ENCODE measurements at places on chromosomes 16 and 17. TPM values are rescaled to one million over a fixed set of nuclear protein-coding genes. Genes with fewer than 3 reads are reported as not detected.

The IRX5 gene
- total RNA-seq: not detected

The TLCD1 gene
- 19.4 TPM for total RNA-seq

GRCh38 chr16:81238296-81239011 lies at the start of gene BCO1:
TSS of gene BCO1 (plus strand) at chr16:81238689. CDS start at chr16:81238909, 220 bp downstream.
- DNase-seq: peak; percentile 78
- H3K4me1 ChIP-seq: peaks cover 17% of the 10 kb centered on the region
- peak within 1 kb of the TSS; percentile 55 for H3K4me3 ChIP-seq
- H3K36me3 ChIP-seq: no peaks in the 10 kb centered on the region

DNA sequence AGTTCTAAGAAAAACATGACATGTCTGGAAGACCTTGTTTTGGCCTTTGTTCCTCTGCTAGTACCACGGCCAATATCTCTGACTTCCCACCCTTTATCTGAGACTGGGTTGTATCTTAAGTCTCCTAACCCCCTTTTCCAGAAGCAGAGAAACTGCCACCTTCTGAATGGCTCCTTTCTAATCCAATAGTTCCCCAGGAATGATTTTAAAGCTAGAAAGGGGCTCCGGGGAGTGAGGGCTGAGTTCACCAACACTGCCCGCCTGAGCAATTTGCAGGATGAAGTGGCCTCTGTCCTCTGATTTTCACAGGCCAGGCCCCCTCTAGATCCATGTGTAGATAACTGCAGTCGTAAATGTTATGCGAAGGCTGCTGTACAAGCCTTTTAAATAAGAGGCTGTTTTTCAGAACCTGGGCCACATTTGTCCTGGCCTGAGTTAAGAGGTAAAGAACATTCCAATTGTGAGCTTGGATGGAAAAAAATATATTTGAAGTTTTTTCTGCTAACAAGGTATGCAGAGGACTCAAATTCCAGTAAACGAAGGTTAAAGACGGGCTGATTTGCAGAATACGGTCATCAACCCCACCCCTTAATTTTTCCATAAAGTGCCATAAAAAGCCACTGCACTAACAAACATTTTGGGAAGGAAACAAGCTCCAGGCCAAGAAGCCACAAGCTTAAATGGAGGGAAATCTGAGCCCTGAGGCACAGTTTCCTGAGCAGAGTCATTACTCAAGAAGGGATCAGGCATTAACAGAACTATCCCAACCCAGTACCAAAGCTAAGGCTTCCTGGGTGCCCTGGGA lies 117.0 kb upstream of the MAF start:
- DNase-seq: no peak
- no peak overlapping the region for H3K27ac ChIP-seq
- no peak overlapping the region for H3K4me3 ChIP-seq
- no peaks in the 10 kb centered on the region for H3K4me1 ChIP-seq

- no peaks in the 10 kb centered on the region for H3K36me3 ChIP-seq
- no peak for DNase-seq
- H3K27me3 ChIP-seq: 0 out of 2 replicates have a peak, but pooled peaks cover 7% of the 10 kb centered on the region
Measured at GRCh38 chr16:72255786-72256185, 83.8 kb upstream of the PMFBP1 start.

DNA sequence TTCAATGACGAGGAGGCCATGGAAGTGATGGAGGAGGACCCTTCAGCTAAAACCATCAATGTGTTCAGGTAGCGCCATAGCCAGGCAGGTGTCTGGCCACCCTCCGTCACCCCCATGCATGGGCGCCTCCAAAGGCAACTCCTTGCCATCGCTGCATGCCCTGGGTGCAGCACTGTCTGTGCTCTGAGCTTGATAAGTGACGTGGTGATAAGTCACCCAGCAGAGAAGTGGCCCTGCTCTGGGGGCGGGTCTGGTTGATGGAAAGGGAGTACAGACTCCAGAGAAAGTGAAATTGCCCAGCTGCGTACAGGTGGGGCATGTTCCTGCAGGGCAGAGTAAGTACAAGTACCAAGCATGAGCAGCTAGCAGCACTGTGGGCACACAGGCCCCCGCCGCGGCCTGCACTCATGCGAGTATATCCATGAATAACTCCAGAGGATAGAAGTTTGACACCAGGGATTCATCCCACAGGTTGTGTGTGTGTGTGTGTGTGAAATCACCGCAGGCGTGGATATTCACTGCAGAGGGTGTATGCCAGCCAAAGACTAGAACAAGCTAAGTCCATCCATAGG lies 13.1 kb downstream of the DNAI2 start:
- no peaks in the 10 kb centered on the region for H3K36me3 ChIP-seq
- H3K27ac ChIP-seq: no peak overlapping the region
- no peaks in the 10 kb centered on the region for H3K4me1 ChIP-seq
- H3K4me3 ChIP-seq: no peak overlapping the region

- no peak for DNase-seq
- no peak overlapping the region for H3K4me3 ChIP-seq
- H3K4me1 ChIP-seq: peaks cover 53% of the 10 kb centered on the region
- peak overlapping the region; percentile 74 for H3K27ac ChIP-seq
- no peaks in the 10 kb centered on the region for H3K36me3 ChIP-seq
Measured at GRCh38 chr17:9670596-9670995, 25.3 kb downstream of the USP43 start.

The KRT32 gene
- not detected for total RNA-seq

GRCh38 chr16:85200471-85201278 lies 88.4 kb upstream of the CIBAR2 start:
- H3K4me1 ChIP-seq: no peaks in the 10 kb centered on the region
- no peak overlapping the region for H3K27ac ChIP-seq
- H3K36me3 ChIP-seq: no peaks in the 10 kb centered on the region
- no peak for DNase-seq
- H3K4me3 ChIP-seq: no peak overlapping the region

The FAM234A gene
- 131 TPM for total RNA-seq

The HSF4 gene
- 100 TPM for total RNA-seq

DNA sequence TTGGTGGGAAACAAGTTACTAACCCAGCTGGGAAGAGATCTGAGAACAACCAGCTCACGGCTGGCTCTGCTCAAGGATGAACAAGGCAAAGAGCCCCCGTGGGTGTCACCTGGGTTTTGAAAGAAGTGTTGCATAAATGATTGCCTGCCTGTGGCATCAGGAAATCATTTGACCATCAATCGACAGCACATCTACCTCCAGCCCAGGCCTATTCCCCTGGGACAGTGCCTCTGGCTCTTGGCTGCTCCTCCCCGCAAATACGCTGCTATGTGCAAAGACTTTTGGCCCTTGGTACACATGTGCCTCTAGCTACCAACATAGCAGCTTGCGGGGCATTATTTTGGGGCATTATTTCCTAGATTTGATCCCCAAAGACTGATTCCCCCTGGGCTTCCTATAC lies 39.4 kb upstream of the SMPD3 start:
- DNase-seq: no peak
- peaks cover 35% of the 10 kb centered on the region for H3K4me1 ChIP-seq
- no peaks in the 10 kb centered on the region for H3K36me3 ChIP-seq
- no peaks in the 10 kb centered on the region for H3K27me3 ChIP-seq
- no peak overlapping the region for H3K27ac ChIP-seq
- no peak overlapping the region for H3K4me3 ChIP-seq

The HEATR9 gene
- not detected for total RNA-seq

DNA sequence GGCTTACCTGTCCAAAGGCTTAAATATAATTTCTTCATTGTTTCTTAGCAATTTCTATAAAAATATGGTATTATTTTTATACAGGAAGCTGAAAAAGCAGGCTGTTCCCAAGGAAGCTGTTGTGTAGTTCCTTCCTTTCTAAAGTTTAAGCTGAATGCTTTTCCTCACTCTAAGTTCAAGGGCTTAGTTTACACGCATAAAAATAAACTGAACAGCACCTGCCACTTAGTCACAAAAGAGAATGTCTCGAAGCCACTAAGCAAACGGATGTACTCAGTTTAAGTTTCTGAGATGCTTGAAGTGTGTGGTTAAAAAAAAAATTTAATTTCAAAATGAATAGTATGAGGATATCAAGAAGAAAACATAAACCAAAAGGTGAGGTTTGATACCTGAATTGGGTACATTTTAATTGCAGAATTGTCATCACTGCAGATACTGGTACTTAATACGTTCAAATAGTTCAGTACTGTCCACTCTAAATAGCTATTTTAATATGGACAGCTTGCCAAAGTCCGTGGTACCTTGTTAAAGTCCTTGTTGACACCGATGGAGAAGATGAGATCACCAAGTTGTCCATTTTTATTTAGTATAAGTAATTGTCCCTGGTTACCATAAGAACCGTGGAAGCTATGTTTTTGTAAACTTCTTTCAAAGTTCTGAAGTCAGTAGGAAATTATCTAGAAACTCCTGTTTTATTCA lies 38.1 kb downstream of the MRTFB start:
- H3K4me3 ChIP-seq: no peak overlapping the region
- H3K36me3 ChIP-seq: no peaks in the 10 kb centered on the region
- H3K27me3 ChIP-seq: no peaks in the 10 kb centered on the region

GRCh38 chr17:16101440-16101839 lies 101.8 kb downstream of the TTC19 start:
- no peaks in the 10 kb centered on the region for H3K27me3 ChIP-seq
- no peaks in the 10 kb centered on the region for H3K4me1 ChIP-seq
- H3K4me3 ChIP-seq: no peak overlapping the region
- no peak for DNase-seq
- H3K27ac ChIP-seq: no peak overlapping the region

- no peak overlapping the region for H3K4me3 ChIP-seq
- H3K4me1 ChIP-seq: no peaks in the 10 kb centered on the region
Measured at GRCh38 chr17:75617218-75617617, 16.0 kb upstream of the SMIM5 start.

- H3K27me3 ChIP-seq: no peaks in the 10 kb centered on the region
- H3K27ac ChIP-seq: no peak overlapping the region
- no peaks in the 10 kb centered on the region for H3K36me3 ChIP-seq
- DNase-seq: no peak
Measured at GRCh38 chr17:17305281-17305801, 2.2 kb downstream of the NT5M start.

The TMEM238L gene
- total RNA-seq: not detected

The MYLK3 gene
- 0.68 TPM for total RNA-seq

The SOX9 gene
- 21.7 TPM for total RNA-seq

DNA sequence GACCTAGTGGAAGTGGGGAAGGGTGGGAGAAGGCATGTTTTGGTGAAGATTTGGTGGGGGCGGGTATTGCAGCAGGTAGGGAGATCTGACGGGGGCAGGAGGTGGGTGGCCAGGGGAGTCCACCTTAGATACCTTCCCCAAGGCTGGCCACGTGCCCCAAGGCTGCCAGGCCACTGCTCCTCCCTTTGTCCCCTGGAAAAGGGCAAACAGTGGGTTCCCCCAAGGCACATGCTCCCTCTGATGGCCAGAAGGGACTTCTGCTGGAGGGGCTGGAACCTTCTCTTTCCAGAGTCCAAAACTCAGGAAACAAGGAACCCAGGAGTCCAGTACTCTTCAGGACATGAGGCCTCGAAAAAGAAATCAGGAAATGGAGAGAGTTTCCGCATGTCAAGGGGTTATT lies 6.2 kb upstream of the PSMD3 start:
- 0 out of 2 replicates have a peak, but pooled peaks cover 8% of the 10 kb centered on the region for H3K27me3 ChIP-seq
- H3K4me1 ChIP-seq: no peaks in the 10 kb centered on the region
- H3K27ac ChIP-seq: no peak overlapping the region
- no peaks in the 10 kb centered on the region for H3K36me3 ChIP-seq

- no peak overlapping the region for H3K4me3 ChIP-seq
- peaks cover 49% of the 10 kb centered on the region for H3K27me3 ChIP-seq
- no peak overlapping the region for H3K27ac ChIP-seq
- H3K36me3 ChIP-seq: no peaks in the 10 kb centered on the region
Measured at GRCh38 chr16:27149986-27150385, 53.3 kb upstream of the KDM8 start.

- DNase-seq: no peak
- H3K27ac ChIP-seq: no peak overlapping the region
- H3K27me3 ChIP-seq: peaks cover 35% of the 10 kb centered on the region
- peaks cover 22% of the 10 kb centered on the region for H3K4me1 ChIP-seq
- H3K4me3 ChIP-seq: no peak overlapping the region
Measured at GRCh38 chr16:1917056-1917664, 1.1 kb downstream of the HS3ST6 start.

DNA sequence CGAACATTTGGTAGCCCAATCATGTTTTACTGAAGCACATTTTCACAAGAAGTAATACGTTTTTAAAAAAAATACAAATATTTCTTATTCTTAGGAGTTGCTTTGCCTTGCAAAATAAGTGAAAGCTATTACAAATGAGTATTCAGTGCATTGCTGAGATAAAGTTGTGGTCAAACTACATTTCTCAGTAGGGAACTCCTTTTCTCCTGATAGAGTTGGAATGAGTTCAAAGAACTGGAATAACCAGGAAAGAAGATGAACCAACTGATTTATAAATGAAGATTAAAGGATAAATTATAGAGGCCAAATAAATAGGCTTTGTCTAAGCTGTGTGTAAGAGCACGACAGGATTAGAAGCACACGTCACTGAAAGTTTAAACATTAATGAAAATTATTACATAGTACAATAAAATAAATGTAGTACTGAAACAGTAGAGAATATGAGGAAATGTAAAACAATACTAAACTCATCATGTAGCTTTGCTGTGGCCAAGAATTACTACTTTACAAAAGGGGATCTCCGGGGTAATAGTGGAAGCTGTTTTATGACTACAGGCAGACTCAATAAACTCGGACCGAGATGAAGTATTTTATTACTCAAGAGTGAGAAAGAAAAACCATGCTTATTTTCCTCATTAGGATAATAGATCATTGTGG lies 73.6 kb downstream of the KCNJ2 start:
- no peaks in the 10 kb centered on the region for H3K36me3 ChIP-seq
- no peaks in the 10 kb centered on the region for H3K27me3 ChIP-seq
- no peak overlapping the region for H3K27ac ChIP-seq
- H3K4me1 ChIP-seq: 0 out of 2 replicates have a peak, but pooled peaks cover 7% of the 10 kb centered on the region
- no peak for DNase-seq

GRCh38 chr16:85986931-85987749 lies 88.2 kb downstream of the IRF8 start:
- H3K4me1 ChIP-seq: no peaks in the 10 kb centered on the region
- H3K27me3 ChIP-seq: peaks cover 98% of the 10 kb centered on the region
- no peaks in the 10 kb centered on the region for H3K36me3 ChIP-seq

The TMEM204 gene
- not detected for total RNA-seq

The KRT40 gene
- total RNA-seq: not detected

DNA sequence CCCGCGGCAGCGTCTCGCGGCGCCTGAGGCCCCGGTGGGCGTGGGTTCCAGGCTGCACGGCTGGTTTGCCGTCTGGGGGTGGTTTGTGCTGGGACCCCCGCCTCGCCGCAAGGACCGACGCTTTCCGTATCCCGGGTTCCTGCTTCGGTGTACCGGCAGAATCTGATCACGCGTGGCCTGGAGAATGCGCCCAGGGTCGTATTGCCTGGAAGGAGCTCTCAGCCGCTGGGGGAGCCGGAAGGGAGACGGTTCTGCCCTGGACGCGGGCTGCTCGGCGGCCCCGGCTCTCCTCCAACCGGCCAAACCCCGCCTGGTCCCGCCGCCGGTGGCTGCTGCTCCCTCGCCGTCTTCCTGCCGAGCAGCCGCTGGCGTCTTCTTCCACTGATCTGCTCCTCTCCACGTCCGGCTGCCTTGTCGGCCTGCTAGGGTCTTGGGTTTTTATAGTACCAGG lies 39.8 kb downstream of the ZNF778 start:
- peak; percentile 25 for DNase-seq
- peak overlapping the region; percentile 33 for H3K4me3 ChIP-seq
- H3K27ac ChIP-seq: no peak overlapping the region
- no peaks in the 10 kb centered on the region for H3K36me3 ChIP-seq

The PRR29 gene
- 2.4 TPM for total RNA-seq

GRCh38 chr17:50909765-50910605 lies 43.8 kb upstream of the TOB1 start:
- H3K4me3 ChIP-seq: no peak overlapping the region
- no peaks in the 10 kb centered on the region for H3K27me3 ChIP-seq
- DNase-seq: no peak

GRCh38 chr17:62565817-62566216 lies 61.7 kb upstream of the MRC2 start:
- peaks cover 34% of the 10 kb centered on the region for H3K36me3 ChIP-seq
- no peak for DNase-seq
- H3K27me3 ChIP-seq: no peaks in the 10 kb centered on the region
- H3K27ac ChIP-seq: peak overlapping the region; percentile 9

All from PC-9 (cell line).